Frontal cortex (tissue), 4 donors: ENCODE measurements at places on chromosomes 6 and 20.

DNA sequence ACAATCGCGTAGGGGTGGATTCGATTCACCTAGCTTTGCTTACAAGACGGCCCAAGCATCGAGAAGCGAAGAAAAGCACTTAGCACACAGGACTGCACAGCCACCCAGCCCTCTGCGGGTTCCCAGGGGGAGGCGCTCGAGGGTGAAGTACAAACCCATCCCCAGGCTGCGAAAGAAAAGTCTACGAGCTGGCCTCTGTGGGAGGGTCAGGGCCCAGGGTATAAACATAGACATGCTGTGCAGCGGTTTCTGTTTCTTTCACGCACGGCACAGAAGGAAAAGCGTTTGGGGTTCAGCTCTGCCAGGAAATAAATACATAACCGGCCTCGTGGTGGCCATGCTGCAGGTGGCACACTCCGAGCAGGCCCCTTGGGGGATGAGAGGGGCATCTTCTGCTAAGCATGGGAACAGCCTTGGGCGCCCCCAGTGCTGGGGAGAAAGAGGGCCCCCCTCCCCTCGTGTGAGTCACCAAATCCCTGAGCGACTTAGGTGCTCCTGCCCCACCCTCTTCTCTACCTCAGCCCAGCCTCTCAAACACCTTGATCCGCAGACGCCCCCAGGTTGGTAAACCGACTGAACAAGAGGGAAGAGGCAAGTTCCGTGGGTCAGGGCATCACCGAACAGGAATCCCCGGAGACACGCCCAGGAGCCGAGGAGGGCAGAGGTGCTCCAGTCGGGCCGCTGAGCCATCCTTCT is 91.6 kb upstream of the RIPOR2 start:
- no peak for DNase-seq

DNA sequence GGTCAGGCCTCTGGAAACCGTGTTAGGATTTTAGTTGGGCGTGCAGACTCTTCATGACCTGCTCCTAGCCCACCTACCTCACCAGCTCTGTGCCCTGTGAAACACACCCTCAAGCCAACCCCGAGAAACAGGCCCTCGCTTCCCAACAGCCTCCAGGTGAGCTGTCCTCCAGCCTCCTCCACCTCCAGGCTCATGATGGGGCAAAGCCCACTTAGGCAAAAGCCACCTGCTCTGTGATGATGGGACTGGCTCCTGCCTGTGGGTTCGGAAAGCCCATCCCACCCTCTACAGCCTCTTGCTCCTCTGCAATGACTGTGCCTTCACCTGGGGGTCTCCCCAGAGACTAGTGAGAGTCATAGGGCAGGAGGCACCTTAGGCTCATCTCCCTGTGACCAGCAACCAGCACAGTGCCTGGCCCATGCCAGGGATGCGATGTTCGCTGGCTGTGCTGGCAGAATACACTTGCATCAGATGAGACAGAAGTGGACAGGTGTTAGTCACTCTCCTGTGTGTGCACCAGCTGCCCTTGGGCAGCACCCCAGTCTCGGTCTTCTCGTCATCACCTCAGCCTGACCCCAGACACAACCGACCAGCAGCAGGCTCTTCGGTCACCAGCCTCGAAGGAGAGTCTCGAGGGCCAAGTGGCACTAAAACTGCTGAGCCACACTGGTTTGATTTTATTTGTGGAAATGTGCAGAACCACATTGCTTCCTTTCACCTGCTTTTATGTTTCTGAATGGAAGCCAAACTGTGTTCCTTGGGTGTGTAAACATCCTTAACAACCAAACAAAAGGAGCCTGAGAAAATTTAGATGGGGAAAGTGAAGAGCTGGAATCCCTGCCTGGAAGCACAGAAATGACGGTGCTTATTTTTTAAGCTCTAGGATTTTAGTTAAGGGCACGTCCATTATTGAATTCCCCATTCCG is 10.7 kb downstream of the PXDC1 start:
- no peak for DNase-seq

DNA sequence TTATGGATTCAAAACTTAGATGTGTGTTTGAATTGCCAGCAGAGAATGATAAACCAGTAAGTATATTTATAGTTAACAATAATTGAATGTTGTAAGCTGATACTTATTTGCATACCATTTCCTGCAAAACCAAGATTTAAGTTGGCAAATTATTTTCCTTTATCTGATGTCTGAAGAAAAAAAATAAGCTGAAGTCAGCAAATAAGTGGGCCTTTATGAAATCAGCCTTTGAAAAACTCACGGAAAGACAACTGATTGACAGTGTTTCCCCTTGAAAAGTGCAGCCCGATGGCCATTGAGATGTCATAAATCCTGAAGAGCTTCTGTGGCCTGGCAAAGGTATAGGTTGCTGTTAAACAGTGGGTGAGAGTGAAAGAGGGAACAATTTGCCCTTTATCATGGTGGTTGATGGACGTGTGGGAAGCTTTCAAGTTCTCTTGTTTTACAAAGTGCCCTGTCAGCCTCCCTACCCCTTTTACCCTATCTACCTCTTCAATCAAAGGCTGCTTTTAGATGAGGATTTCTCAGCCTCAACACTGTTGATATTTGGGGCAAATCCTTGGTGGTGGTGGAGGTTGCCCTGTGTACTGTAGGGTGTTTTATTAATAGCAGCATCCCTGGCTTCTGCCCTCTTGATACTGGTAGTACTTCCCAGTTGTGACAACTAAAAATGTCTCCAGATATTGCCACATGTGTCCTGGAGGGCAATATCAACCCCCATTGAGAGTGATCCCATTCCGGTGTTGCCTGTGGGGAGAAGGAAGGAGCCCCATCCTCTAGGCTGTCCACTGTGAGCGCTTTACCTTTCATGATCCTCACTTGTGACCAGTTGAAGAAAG is 50.2 kb downstream of the VAPB start:
- DNase-seq: no peak

GRCh38 chr20:48702455-48702913 is 125.3 kb downstream of the PREX1 start:
- no peak for DNase-seq

- DNase-seq: no peak
These were observed 85.9 kb upstream of the HMGCLL1 start for GRCh38 chr6:55664591-55665587.
